ENCODE measurements at places on chromosomes 7 and 10.

DNA sequence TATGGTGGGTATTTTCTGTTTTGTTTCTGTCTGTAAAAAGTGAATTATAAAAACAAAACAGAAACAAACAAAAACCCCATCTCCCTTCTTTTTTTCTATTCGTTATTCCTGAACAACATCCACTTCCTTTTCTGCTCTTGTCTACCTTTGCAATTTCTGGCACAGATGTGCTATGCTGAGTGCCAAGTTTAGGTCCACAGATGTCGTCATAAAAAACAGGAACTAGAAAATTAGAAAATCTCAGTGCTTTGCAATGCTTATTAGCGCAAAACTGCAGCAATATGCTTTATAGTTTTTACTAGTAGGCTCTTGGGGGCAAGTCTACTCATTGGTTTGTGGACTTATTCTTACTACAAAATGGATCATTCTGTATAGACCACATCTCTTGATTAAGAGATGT, 94.2 kb upstream of the PRKCQ start:
- no peak for DNase-seq

- no peak for DNase-seq
Measured at GRCh38 chr7:122217125-122217524, 73.1 kb upstream of the AASS start.

GRCh38 chr7:105794741-105795729, 81.4 kb downstream of the ATXN7L1 start:
- no peak for DNase-seq

- no peak for DNase-seq
Measured at GRCh38 chr10:92149261-92149660, 141.6 kb downstream of the CPEB3 start.

DNA sequence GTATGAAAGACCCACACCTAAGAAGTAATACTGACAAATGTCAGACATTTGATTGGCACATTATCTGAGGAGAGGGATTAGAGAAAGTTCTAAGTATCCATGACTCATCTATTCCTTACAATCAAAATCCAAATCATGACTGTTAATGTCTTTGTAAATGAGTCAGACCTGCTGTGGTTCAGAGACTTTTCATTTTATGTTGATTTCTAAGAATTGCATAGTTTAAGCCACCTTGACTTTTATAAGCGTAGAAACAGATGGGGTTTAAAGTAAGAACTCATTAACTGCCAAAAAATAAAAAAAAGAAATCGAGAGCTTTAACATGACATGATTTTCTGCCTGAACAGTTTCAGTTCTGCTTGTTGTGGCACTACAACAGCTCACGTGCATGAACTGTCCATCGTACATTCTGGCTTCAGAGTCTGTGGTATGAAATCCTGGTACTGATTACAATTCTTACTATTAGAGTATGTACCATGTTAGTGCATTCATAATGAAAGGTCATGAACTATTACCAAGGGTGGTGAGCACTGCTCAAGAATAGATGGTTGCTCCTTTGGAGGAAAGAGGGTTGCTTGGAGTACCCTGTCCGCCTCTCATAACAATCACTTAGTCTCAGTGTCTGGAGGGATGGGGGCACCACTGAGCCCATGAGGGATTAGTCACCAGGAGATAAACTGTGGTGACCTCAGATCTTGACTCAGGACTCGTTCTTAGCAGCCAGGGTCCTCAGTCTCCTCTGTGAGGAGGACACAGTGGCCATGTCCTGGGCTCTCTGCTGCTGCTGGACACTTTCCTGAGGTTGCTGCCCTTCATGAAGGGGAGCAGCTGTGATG, 42.2 kb downstream of the ACSM6 start:
- no peak for DNase-seq

GRCh38 chr10:89283025-89283935, 18.6 kb upstream of the IFIT2 start:
- no peak for DNase-seq

GRCh38 chr7:120550494-120551048, 277.6 kb downstream of the KCND2 start:
- no peak for DNase-seq

- no peak for DNase-seq
Measured at GRCh38 chr10:51733057-51733456, 33.7 kb upstream of the CSTF2T start.

DNA sequence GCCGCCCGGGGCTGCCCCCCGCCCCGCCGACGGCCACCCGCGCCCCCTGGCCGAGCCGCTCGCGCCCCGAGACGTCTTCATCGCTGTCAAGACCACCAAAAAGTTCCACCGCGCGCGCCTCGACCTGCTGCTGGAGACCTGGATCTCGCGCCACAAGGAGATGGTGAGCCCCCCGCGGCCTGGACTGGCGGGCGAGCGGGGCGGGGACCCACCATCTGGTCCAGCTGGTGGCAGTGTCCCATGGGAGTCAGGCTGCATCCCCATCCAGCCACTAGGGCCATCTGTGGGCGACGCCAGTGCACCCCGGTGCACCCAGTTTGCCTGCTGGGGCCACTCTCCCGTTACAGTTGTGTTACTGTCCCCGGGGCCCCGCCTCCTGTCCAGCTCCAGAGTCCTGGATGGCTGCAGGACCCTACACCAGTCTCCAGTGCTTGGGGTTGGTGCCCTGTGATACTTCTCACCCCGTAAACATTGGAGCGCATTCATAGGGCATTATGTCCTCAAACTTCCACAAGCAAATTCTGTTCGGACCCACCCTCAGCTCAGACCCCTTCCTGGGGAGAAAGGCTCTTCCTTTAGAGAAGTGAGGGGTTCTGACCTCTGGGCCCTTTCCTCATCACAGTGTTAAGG, 672 bp downstream of the LFNG start:
- DNase-seq, result no peak

- DNase-seq, result no peak
Measured at GRCh38 chr10:43679509-43679908, 30.8 kb upstream of the ZNF32 start.

DNA sequence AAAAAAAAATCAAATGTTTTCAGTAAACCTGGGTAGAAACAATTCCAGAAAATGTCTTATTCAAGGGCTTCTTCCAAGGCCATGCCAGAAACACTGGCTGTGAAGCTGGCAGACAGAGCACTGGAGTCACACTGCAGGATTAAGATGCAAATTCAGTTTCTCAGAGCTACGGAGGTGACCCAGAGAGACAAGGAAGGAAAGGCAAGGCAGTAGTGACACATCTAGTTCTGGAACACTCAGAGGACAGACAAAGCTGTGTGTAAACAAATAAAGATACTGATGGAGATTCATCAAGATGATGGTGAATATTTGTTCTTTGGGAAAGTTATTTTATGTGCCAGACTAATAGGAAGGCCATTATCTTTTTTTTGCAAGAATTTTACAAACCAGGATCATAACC, 608.3 kb upstream of the C7orf33 start:
- no peak for DNase-seq

- DNase-seq, result no peak
Measured at GRCh38 chr7:97868788-97869187, 3.4 kb downstream of the ASNS start.

DNA sequence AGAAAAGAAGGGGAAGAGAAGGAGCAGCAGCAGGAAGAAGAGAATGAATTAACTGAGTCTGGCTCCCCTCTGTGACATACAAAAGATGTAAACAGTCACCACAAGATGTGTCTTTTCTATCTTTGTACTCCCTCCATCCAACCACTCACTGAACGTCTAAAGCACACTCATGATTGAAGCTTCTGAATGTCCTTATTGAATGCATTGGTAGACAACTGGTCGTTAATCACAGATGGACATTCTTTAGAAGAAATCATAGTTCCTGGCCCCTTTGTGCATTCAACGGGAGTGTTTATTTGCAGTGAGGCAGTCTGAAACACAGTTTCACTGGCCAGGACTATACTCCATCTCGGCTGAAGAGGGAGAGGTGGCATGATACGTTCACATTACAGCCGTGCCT, 206.3 kb upstream of the KMT2E start:
- DNase-seq, result no peak

DNA sequence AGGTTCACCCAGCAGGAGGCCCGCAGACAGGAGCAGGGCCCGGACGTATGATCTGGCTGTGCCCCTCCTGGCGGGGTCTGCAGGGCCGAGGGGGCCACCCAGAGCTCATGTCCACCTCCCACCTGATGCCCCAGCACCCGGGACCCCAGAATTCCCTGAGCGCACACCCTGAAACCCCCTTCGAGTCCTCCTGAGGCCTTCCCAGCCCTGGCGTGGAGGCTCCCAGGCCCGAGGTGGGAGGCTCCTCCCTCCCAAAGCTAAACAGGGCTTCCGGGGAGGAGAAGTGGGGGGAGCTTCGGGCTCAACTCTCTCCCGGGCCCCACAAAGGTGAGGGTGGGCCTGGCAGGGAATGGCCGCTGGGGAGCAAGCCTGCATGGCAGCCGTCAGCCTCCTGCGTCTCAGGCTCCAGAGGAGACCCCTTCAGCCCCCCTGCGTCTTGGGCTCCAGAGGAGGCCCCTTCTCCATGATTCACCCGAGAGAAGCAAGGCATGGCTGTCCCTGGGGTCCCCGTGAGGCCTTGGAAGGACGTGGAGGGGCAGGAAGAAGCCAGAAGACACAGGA, 30.2 kb downstream of the MICALL2 start:
- no peak for DNase-seq
